ENCODE measurements at places on chromosomes 7 and 10. TPM values are rescaled to one million over a fixed set of nuclear protein-coding genes. Genes with fewer than 3 reads are reported as not detected.

The TMEM229A gene
- total RNA-seq, result 1.7 TPM

The LSM8 gene
- total RNA-seq, result 116 TPM

The FAM180A gene
- total RNA-seq, result not detected

The WDFY4 gene
- total RNA-seq, result 0.94 TPM

The ANXA8L1 gene
- not detected for total RNA-seq
